ENCODE measurements at places on chromosomes 2 and 18.

DNA sequence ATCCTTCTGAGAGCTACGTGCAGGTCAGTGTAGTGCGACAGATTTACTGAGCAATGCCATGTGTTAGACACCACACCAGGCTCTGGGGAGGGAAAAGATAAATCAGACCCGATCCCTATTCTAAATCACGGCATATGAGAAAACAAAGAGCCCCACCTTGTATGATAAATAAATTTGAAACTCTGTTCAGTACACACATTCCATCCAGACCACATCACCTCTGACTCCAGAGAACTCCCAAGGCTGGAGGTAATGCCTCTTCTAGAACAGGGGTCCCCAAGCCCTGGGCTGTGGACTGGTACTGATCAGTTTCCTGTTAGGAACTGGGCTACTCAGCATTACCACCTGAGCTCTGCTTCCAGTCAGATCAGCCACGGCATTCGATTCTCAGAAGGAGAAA lies 77.3 kb downstream of the QPCT start:
- no peak for DNase-seq

DNA sequence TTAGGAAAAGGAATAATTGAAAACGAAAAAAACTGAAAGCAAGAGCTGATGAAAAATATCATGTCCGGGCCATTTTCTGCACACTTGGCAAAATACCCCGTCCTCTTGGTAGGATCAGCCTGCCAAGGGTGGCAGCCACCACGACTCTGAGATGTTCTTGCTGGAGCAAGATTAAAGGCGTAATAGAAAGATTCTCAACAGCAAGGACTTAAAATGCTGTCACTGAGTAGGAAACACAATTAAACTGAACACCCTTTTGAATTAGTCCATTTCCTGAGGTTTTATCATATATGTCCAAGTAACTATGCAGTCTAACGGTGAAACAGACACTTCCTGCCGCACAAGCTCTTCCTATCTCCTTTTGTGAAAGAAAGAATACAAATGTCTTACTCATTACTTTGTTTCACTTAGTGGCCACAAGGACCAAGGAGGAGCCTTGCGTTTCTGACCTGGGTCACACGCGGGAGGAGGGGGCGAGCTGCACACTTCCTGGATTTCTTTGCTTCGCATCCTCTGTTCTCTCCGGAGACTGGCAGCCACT lies 222.7 kb downstream of the PIEZO2 start:
- no peak for DNase-seq

DNA sequence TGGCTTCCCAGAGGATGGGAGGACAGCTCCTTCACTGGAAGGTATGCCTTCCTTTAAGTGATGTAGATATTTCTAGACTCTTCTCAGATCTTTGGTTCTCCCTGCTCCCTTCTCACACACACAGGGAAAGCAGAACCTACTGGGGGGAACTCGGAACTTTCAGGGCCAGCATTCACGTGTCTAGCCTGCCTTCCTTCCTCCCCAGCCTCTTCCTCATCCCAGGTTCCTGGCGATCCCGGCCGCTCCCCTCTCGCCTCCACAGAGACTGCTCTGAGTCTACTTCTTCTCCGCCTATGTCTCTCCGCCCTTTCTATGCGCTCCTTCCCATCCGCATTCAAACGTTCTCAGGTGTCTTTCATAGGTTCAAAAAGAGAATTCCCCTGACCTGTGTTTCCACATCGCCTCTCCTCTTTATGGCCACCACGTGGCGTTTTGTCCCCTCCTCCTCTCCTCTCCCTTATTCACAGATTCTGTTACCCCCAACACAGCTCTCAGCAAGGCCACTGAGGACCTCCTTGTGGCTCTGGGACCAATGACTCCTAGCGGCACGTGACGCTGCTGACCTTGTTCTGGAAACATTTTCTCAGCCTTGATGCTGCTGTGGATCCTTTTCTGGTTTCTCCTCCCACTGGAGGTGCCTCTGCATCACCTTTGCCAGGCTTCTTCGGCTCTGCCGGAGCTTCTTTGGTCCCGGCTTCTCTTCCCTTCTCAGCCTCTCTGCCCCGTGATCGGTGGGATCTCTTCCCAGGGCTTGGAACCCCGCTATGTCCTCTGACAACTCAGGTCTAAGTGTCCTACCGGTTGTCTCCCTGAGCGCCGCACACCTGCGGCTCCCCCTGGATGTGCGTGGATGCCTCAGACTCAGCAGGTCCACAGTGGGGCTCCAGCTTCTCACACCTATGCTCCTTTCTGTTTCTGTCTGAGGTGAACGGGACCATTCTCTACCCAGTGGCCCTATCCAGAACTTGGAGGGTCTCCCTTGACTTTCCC lies 77.5 kb downstream of the VAPA start:
- DNase-seq = no peak

- DNase-seq = no peak
Measured at GRCh38 chr2:25529034-25529433, 144.3 kb downstream of the DTNB start.

- DNase-seq = no peak
Measured at GRCh38 chr2:62194558-62195420, 1.1 kb upstream of the B3GNT2 start.

- DNase-seq = no peak
Measured at GRCh38 chr2:202104286-202104870, 31.3 kb downstream of the KIAA2012 start.

DNA sequence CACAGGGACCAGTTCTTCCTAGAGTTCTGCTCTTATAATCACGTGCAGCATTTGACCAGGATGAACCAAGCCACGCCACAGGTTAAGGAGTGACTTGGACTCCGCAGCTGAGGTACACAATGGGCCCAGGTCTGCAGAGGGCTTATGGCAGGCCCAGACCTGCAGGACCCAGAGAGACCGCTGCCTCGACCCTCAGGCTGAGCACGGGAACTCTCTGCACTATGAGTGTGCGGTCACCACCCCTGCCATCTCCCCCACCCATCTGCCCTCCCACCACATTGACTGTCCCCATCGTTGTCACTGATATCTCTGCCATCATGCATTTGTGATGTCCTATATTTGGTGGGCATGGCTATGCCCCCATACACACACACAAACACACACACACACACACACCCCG lies 45.7 kb upstream of the HPCAL1 start:
- DNase-seq = no peak

- DNase-seq = no peak
Measured at GRCh38 chr18:63763831-63764600, 11.2 kb upstream of the SERPINB7 start.

- no peak for DNase-seq
Measured at GRCh38 chr2:68475110-68475509, 7.7 kb downstream of the APLF start.

DNA sequence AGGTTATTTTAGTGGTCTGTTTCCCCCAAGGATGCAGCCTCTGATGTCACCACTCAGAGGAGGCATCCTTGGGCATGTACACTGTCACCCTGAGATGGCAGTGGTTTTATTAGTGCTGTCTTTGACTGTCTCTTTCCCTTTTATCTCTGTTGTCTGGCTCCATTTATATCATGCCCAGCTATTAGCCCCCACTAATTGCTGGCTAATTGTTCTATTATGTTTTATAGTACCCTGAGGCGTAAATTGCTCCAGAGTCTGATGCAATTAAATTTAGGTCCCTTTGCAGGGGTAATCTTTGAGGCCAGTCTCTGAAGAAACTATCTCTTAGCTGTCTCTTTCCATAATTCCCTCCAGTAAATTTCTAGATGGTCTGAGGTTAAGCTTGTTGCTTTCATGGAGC lies 301.0 kb upstream of the KLHL29 start:
- DNase-seq = no peak

DNA sequence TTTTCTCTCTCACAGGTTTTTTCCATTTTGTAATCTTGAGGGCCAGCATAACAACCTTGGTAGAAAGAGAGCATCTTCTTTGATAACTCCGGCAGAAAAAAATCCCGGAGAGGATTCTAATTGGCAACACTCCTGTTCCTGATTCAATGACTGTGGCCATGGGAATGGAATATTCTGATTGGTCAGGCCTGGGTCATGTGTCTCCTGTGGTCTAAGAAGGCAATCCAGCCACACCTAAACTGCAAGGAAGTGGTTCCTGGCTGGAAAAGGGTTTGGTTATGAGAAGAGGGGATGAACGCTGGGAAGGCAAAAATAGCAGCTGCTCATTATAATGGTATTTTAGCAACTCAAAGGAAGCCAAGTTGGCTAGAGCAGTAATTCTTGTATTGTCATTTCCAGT lies 24.8 kb upstream of the ZNF638 start:
- DNase-seq = no peak

- DNase-seq = no peak
Measured at GRCh38 chr18:59952283-59953007, 52.6 kb downstream of the PMAIP1 start.

DNA sequence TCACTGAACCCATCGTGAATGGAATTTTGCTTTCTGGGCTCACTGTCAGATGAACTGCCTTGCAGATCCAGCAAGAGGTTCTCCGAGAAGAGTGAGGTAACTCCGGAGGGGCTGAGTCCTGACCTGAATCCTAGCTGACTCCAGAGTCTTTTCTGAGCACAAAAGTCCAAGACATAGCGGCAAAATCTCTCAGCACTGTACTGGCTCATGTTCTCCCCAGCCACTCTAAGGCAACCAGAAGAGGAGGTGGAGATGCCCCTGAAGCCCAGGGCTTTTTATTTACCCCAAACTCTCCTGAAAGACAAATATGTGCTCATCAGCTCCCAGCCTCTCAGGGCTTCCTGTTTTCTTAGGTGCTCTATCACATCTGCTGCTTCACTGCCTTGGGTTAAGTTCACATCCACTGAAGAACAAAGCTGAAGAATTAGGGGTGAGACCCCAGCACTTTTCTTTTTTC lies 221.8 kb downstream of the MREG start:
- DNase-seq = no peak

GRCh38 chr2:235468978-235469655 lies 24.7 kb upstream of the AGAP1 start:
- peak; percentile 28 for DNase-seq

DNA sequence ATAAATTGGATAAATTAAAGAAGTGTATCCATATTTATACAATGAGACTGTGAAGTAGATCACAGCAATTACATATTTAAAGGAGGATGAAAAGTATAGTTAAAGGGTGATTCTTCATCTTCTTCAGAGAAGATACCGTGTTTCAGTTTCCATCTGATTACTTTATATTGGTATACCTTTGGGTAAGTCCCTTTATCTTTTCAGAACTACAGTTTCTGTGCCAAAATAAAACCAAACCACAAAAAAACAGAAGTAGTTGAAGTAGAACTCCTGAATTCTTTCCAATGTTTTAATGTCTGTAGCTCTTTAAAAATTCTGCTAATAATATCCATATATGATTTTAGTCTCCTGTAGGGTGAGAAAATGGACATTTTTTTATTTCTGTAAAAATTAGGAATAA lies 231.2 kb upstream of the LINC00305 start:
- no peak for DNase-seq

GRCh38 chr2:112304298-112304941 lies 29.0 kb downstream of the ZC3H6 start:
- DNase-seq = no peak

GRCh38 chr2:37119157-37119556 lies 34.8 kb downstream of the GPATCH11 start:
- DNase-seq = no peak

- DNase-seq = no peak
Measured at GRCh38 chr2:195450552-195451113, 206.4 kb upstream of the SLC39A10 start.

- DNase-seq = no peak
Measured at GRCh38 chr2:141513853-141514252, 617.0 kb downstream of the LRP1B start.

DNA sequence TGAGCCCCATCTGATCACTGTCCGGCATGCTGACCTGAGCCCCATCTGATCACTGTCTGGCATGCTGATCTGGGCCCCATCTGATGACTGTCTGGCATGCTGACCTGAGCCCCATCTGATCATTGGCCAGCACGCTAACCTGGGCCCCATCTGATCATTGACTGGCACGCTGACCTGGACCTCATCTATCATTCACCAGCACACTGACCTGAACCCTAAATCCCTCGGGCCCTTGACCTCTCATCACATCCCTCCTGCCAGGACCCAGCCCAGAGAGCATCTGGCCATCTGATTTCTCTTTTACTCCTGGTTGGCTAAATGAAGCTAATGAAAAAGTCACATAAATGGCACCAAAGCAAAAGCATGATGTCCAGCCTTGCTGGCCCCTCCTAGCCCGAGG lies 207.1 kb downstream of the NDUFA10 start:
- no peak for DNase-seq

DNA sequence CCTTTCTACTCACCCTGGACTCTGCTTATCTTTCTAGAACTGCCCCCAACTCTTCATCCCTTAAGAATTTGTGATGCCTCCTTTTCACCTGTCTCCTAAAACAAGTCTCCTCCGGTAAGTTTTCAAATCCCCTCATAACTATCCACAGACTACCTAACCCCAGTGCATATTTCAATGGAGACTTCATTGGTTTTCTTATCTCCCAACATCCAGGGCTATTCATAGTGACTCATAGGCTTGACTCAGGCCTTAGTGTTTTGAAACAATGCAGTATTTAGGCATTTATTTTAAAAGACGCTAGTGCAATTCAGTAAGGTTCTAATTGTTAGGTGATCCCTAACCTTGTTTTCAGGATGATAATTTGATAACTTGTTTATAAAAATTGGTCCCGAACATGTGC lies 399.2 kb downstream of the CPS1 start:
- DNase-seq = no peak

- DNase-seq = no peak
Measured at GRCh38 chr2:55807900-55808299, 114.3 kb upstream of the PNPT1 start.

DNA sequence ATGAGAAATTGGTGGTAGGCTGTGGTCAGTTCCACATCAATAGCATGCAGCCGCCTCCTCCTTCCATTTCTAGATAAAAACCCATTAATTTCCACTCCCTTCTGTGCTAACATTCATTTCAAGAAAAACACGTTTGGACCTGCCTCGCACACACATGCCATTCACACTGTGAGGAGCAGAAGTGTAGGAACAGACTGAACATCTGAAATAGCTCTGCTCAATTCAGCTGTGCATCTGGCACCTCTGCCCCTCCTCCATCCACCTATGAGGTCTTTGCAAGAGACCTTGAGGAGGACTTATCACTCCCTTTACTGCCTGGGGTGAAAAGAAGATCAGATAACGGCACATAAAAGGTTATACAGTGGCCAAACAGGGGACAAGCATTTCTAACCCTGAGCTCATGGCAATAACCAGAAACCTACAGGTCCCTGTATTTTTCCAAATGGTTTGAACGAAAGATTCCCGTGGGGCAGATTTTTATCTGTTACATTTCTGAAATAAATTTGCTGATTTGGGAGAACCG lies 30.8 kb upstream of the LRP2 start:
- DNase-seq = no peak

DNA sequence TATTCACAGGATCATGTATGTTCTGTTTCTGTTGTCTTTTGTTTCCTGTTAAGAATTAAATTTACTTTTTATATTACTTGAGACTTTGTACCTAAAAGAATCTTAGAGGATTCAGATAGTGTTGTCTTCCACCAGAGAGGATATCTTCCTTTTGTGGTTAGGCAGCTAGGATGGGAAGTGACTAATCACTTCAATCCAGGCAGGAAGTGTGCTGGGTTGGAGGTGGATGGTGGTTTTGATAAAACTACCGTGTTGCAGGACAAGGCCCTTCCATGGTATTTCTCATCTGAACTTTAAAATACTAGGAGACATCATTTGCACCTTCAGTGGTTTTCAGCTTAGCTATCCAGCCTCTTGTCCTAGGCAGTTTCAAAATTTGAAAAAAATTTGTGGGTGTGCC lies 728.6 kb upstream of the CDH2 start:
- no peak for DNase-seq

- DNase-seq = no peak
Measured at GRCh38 chr2:7983451-7983850, 698.4 kb upstream of the ID2 start.
